ENCODE measurements at places on chromosomes 2 and 18. TPM values are rescaled to one million over a fixed set of nuclear protein-coding genes. Genes with fewer than 3 reads are reported as not detected.

- DNase-seq = no peak
Observed at GRCh38 chr2:235944591-235944990, 223.6 kb downstream of the GBX2 start.

DNA sequence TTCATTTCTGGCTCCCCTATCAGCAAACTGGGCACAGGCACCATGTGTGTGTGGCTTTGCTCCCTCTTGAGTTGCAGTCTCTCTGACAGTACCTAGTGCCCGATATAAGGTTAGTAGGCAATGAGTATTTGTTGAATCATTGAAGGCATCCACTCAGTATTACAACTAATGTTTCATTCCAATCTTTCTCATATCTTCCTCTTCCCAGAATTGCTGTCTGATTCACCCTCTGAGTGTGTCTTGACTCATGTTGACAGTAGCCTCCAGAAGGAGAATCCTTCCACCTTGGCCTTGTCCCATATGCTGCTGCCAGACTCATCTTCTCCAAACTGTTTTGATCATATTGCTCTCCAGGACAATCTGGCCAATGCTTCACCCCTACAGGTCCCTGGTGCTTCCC lies 202.5 kb downstream of the LRRTM1 start:
- DNase-seq = no peak

- no peak for DNase-seq
Observed at GRCh38 chr2:108212671-108213070, 27.1 kb upstream of the SULT1C3 start.

GRCh38 chr2:74205596-74205995 lies 7.2 kb downstream of the MTHFD2 start:
- no peak for DNase-seq

DNA sequence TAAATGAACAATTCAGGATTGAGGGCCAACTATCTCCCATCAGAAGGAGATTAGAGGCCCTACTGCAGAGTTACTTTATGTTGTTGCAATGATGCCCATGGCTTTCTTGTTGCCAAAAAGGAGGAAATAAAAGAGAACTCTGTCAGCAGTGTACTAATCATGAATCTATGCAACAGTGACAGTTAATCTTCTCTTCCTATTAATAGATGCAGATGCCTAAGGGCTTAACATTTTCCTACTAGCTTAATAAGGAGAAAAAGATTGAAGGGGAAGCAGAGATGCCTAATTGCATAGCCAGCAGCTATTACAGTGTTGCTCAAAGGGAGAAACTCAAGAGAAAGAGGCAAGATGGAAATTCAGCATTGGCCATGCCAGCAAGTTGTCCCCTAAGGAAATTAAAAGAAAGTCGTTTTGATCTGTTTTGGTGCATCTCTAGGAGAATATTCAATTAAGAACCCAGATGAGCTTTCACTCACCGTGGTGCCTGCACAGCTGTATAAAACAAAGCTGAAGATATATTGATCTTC lies 107.1 kb upstream of the KCNJ3 start:
- no peak for DNase-seq

The FOXI3 gene
- 0.41 TPM for total RNA-seq

DNA sequence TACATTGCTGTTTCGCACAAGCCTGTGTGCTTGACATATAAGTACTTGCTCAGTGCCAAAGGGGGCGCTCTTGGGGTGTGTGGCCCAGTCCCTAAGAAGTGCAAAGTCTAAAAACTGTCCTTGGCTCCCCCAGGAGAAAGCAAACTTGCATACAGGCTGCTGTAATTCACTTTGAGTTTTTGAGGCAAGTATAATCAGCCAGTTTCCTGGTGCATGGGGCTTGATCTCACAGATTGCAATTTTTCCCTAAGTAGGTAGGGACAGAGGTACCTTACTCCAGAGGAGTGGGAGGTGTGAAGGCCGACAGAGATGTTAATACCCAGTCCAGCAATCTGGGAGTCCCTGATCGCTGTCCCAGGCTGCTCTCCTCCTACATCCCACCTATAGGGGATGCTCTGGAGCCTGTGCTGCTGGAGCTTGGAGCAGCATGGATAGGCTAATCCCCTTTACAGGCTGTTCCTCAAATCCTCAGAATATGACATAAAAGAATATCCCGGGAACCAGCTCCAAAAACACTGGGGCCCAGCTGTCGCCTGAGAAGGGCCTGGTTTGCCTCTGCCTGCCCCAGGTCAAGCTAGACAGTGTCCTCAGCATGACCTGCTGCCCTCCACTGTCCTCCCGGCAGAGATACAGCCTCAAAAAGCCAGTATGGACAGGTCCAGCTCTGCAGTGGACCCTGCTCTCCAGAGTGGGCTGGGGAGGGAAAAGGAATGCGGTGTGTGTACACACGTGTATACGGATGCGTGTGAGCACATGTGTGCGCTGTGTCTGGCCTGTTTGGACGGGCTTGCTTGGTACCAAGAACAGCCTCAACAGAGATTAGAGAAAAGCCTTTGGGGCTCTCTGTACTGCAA lies 136.5 kb upstream of the HAAO start:
- DNase-seq = no peak

DNA sequence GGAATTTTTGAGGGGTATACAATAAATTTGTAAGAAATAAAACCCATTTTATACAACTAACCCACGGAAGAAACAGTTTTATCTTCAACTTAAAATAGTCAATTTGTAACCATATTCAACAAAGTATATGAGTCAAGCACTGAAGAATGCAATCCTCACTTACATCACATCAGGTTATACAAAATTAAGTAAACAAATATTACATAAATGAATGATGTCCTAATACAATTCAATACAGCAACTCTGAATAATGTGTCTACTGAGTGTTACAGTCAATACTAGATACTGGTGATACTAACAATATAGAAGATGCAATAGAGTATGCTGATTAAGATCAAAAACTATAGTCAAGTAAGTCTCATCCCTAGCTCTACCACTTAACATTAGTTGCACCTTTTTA lies 58.6 kb downstream of the FANCL start:
- DNase-seq = no peak

DNA sequence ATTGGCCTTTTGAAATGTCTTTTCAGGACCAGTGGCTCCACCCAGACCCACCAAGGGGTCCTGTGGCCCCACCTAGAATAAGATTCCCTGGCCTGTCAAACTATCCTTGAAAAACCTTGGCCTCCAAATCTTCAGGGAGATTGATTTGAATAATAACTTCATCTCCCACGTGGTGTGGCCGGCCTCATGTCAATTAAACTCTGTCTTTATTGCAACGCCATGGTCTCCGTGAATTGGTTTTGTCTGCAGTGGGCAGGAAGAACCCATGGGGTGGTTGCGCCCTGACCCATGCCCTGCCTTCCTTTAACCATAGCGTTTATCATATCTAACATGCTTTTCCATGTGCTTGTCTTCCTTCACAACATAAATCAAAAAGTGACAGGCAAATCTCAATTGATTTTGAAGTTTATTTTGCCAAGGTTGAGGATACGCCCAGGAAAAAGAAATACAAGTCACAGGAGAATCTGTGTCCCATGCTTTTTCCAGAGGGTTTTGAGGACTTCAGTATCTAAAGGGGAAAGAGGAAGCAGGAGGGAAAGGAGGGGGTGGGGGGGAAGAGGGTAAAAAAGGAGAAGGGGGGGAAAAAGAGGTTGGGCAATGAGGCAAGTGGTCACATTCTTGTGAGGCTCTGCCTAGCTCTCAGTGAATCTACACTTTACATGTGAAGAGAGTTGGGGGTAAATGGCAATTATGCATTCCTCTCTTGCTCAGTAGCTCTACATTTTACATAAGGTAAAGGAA lies 66.5 kb upstream of the CABLES1 start:
- no peak for DNase-seq

GRCh38 chr2:157936406-157936805 lies 60.3 kb upstream of the ACVR1 start:
- no peak for DNase-seq

DNA sequence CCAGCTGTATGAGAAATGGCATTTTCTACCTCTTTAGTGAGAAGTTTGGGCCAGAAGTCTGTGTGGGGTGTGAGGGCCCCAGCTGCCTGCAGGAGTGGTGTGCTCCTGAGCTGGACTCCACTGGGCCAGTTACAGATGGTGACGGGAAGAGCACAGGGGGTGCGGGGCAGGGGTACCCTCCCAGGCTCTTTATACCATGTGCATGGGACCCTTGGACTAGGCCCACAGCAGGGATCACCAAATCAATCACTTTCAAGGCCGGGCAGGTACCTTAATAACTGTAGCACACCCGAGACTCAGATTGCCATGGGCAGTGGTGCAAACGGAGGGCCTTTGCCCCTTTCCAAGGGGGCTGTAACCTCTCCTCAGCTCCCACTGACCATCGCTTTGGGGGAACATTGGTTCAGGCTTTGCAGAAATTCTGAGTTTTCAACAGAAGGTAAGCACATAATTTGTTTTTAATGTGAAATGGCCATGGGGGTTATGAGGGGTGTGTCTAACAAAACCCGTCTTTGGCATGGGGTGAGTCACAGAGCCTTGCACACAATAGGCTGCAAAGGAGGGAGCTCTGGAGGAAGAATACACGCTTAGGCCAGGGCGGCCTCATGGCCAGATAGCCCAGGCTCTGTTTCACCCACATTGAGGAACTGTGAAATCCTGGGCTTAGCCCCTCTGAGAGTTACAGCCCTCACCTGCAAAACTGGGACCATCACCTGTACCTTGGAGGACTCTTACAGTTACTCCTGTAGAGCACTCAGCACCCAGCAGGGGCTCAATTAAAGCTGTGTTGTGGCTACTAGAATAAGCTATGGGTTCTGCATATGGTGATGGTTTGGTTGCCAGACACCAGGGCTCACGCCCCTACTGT lies 141.0 kb upstream of the BCL2L11 start:
- DNase-seq = no peak

- no peak for DNase-seq
Observed at GRCh38 chr2:111133603-111134002, 12.9 kb downstream of the BCL2L11 start.

DNA sequence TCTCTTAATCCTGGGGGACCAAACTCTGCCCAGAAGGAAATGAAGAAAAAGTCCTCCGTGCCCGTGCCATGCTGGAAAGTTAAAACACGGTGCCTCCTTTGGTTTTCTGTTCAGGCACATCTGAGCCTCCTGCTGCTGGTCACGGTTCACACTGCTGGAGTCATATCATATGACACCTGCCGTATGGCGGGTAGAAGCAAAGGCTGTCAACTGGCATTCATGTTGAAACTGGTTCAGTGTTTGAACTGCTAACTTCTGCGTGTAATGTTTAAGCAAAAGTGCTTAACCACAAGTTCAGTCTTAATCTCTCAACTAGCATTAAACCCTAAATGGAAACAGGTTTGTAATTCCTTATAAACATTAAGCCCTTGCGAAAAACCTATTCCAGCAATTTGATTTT lies 3.1 kb downstream of the STK39 start:
- no peak for DNase-seq

The SPEG gene
- 13.0 TPM for total RNA-seq

DNA sequence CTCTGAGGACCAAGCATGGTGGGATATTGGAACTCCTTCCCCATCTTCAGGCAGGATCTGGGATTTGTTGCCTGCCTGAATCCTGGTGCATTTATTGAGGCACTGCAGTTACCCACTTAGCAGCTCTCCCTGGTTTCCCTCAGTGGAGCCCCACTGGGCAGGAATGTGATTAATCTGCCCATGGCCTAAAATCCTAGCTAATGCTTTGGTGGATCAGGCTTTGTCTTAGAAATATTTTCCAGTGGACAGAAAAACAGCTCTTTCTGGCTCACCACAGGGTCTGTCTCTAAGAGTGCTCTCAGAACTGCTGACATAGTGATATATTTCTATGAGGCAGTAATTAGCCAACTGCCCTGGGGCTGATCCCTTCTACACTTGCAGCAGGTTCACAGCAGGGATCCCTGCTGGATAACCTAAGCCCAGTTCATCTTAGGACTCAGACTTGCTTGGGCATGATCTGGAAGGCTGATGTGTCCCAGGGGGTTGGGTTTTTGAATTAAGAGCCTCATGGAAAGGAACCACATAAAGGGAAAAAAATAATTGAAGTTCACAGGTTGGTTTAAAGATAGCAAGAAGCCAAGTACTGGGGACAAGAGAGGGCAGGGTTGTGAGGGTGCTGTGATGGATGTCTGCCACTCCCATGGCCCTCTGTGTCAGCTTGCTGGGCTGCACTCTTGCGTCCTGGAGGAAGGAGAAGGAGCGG lies 44.3 kb upstream of the ZDBF2 start:
- DNase-seq = no peak

GRCh38 chr2:51220606-51221005 lies 188.7 kb upstream of the NRXN1 start:
- no peak for DNase-seq

DNA sequence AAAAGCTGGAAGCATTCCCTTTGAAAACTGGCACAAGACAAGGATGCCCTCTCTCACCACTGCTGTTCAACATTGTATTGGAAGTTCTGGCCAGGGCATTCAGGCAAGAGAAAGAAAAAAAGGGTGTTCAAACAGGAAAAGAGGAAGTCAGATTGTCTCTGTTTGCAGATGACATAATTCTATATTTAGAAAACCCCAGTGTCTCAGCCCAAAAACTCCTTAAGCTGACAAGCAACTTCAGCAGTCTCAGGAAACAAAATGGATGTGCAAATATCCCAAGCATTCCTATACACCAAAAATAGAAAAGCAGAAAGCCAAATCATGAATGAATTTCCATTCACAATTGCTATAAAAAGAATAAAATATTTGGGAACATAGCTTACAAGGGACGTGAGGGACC lies 11.1 kb downstream of the SLC8A1 start:
- no peak for DNase-seq

GRCh38 chr2:224127871-224128501 lies 88.9 kb upstream of the SERPINE2 start:
- no peak for DNase-seq

The SRD5A2 gene
- not detected for total RNA-seq

DNA sequence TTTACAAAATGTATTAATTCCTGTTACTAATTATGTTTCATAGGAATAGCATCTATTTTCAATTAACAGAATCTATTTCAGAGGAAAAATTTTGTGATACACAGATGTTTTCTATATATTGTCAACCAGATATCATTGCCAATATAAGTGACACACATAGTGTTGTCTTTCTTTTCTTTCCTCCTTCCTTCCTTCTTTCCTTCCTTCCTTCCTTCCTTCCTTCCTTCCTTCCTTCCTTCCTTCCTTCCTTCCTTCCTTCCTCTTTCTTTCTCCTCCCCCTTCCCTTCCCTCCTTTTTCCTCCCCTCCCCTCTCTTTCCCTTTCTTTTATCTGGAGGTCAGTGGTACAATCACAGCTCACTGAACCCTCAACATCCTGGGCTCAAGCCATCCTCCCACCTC lies 146.5 kb upstream of the DSEL start:
- no peak for DNase-seq

DNA sequence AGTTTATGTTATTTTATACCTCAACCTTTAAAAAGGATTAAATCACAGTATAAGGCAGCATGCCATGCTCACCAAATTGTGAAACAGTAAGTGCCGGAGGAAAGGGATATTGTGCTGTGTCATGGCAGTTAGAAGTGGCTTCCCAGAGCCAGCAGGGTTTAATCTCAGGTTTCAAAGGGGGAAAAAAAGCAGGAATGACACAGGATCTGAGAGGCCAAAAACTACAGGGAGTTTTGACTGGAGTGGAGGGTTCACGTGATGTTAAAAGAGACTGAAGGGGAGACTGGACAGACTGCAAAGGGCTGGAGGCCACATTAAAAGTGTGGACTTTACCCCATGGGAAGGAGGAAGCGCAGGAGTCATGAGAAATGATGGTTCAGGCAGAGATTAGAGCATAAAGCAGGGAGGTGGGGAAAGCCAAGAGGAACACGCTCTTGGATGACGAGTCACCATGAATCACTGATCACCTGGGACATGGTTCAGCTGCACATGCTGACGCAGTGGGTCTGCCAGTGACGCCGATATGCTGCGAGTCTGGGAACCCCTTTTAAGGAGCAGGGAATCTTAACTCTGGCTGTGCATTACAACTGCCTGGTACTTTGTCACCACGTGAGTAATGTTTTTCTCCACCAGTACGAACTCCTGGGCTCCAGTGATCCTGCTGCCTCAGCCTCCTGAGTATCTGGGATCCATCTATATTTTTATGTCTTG lies 6.1 kb downstream of the CHMP1B start:
- DNase-seq = no peak

All from frontal cortex (tissue), 4 donors.